Renal pelvis (tissue), 12 donors: ENCODE measurements at places on chromosomes 2 and 18.

DNA sequence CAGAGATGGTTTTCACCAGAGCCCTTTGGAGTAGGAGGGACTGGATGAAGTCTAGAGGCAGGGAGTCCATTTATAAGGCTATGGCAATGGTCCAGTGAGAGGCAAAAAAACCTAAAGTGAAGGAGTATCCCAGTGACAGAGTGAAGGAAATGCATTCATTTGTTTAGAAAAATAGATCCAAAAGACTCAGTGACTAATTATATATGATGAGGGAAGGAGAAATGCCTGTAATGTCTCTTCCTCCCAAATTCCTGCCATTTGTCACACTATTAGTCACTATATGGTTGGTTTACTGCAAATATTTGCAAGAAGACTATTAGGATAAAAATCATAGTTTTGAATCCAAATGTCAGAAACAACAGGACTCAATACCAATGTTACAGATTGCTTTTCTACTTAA lies 104.2 kb downstream of the ZNF521 start:
- DNase-seq, result no peak

DNA sequence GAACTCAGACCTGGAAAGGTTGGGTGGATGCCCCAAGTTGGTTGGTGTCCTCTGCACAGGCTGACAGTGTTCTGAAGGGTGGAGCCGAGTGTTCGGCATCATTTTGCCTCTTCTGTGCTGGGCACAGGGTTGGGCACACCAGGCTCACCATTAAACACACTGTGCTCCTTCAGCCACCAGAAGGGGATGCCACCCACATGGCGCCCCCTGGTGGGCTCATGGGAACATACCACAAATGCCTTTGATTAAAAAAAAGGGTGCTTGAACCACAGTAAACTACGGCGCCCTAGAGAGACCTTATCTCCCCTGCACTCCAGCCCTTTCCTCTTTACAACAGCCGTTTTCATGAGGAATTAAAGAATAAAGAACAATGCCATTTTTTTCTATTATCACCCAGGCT lies 89.4 kb downstream of the CELF4 start:
- DNase-seq, result no peak

DNA sequence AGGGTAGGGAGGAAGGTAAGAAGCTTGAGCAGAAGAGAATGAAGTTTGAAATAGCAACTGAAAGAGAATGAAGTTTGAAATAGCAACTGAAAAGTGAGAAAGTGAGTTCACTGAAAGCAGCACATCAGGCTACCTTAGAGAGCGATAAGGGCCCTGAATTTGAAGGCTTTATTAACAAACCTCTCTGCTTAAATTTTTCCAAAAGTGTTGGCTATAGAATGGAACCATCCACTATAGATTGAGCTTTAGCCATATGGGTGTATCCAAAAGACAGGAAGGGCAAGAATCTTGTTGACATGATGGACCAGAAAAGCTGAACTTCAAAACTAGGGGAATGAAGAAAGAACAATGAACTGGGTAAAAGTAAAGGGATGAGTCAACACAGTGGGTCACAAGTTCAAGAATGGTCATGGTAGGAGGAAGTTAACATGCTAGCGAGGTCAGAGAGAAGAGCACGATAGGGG lies 122.5 kb downstream of the ASXL3 start:
- DNase-seq, result no peak

GRCh38 chr2:203149194-203149593 lies 89.6 kb upstream of the CYP20A1 start:
- DNase-seq, result no peak
